ENCODE measurements at places on chromosomes 3 and 15.

DNA sequence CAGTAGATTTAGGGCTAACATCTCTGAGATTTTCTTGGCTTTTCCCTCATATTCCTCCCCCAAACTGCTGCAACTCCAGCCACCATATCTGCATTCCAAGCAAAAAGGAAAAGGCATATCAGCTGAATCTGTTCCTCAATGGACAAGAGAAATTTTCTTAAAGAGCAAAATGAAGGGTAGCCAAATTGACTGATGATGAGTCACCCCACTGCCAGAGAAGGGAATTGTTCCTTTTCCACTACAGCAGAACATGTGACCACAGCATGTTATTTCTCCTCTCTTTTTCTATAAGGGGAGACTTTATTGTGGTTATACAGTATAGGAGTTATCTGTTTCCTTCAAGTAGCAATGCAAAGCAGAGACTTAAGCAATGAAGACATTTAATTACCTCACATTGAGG, 172.5 kb downstream of the MTHFS start:
- DNase-seq: peak; percentile 14

- no peak for DNase-seq
Measured at GRCh38 chr15:72361176-72361575, 14.6 kb downstream of the HEXA start.

DNA sequence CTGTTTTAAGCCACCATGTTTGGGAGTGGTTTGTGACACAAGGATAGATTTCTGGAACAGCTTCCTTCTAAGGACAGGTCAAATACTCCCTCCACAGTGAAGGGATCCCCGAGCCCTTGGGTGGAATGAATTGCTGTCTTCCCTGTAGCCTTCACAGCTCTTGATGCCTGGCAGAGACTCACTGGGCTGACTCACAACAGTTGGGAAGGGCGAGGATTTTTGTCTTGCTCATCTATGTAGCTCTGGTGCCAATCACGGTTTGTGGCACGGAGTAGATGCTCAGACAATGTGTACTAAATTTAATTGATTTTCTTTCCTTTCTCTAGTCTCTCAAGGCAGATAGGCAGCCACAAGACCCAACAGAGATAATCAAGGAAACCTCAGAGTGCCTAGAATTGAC, 27.0 kb downstream of the CRYGS start:
- DNase-seq: no peak

DNA sequence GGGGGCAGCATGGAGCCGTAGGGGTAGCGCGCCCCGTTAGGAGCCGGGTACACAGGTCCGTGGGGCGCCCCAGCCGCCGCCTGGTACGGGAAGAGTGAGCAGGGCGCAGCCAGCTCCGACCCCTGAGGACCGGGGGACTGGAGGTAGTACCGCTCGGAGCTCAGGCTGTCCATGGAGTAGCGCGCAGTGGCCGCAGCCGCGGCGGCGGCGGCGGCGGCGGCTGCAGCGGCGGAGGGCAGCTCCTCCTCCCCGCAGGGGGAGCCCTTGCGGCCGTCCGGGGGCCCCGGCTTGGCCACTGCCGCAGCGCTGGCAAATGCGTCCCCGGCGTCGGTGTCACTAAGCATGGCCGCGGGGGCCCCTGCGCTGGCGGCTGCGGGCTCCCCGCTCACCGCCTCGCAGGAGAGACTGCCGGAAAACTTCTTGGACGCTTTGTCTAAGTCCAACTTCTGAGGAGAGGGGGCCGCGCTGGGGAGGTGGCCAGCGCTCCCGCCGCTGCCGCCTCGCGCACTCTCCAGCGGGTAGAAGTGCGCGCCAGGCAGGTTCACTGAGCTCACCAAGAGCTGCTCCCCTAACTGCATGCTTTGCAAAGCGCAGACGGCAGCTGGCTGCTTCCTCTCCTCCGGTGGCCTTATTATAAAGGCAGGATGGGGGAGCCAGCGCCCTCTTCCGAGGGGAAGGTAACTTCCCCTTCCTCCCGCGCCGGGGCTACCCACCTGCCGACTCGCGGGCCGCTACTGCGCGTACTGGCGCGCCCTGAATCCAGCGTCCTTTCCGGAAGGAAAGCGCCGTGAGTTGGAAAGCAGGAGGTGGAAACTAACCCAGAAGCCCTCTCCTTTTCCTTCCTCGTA, at the start of gene EOMES:
TSS of gene EOMES (minus strand) at position 607 of the 848 bp plus-strand sequence. CDS start at position 578, 29 bp downstream.
- peak; percentile 63 for DNase-seq

DNA sequence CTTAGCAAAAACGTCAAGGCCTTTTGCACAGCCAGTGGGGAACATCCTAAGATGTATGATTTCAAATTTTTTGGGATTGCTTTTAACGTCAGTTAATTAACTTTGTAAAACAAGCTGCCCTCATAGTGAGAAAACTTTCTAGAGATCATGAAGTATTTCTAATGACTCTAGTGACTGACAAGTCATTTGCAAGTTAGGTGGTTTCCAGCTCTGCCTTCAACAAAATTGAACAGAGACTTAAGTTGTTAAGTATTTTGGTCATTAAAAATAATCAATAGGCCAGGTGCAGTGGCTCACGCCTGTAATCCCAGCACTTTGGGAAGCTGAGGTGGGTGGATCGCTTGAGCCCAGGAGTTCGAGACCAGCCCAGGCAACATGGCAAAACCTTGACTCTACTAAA, 71.2 kb downstream of the CHDH start:
- DNase-seq: no peak

- no peak for DNase-seq
Measured at GRCh38 chr15:59339252-59339672, 33.4 kb downstream of the MYO1E start.

DNA sequence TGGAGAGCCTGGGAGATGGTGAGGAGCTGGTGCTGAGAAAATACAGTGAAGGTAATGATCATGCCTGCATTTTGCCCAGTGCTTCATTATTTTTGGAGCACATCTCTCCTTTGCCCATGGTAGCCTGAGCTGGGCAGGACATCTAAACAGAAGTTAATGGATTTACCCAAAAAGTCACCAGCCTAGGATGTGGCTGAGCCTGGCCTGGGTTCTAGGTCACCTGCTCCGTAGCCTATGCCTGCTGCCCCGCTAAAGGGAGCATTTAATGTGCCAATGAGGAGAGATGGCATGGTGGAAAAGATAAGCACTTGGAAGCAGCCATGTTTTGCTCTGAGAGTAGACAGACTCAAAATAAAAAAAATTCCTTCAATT, 41.8 kb upstream of the RHO start:
- no peak for DNase-seq

DNA sequence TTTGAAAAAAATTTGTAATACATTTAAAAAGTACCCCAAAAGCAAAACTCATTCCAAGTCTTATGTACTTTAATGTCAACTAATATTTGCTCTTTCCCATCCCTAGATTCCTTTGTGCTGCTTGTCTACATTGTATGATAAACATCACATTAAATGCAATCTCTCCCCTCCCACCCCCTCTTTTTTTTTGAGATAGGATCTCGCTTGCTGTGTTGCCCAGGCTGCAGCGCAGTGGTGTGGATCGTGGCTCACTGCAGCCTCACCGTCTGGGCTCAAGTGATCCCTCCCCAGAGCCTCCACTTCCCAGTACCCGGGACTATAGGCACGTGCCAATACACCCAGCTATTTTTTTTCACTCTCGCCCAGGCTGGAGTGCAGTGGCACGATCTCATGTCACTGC, 12.6 kb downstream of the MAP2K1 start:
- no peak for DNase-seq

- no peak for DNase-seq
Measured at GRCh38 chr3:148439254-148439822, 258.4 kb upstream of the AGTR1 start.

DNA sequence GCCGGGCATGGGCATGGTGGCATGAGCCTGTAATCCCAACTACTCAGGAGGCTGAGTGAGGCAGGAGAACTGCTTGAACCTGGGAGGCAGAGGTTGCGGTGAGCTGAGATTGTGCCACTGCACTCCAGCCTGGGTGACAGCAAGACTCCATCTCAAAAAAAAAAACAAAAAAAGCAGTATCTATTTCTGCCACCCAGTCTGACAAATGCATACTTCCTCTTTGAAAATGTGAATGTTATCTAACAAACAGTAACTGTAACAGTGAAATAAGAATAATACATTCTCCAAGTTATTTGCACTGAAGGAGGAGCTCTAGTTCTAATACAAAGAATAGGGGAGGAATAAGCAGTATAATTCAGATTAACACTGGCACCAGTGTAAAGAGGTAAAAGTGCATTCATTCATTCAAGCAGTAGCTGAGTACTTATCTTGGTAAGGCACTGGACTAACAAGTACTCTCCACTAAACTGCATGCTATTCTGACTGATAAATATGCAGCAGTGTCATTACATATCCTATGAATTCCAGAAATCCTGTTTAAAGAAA, 12.9 kb downstream of the VPS13C start:
- DNase-seq: no peak

DNA sequence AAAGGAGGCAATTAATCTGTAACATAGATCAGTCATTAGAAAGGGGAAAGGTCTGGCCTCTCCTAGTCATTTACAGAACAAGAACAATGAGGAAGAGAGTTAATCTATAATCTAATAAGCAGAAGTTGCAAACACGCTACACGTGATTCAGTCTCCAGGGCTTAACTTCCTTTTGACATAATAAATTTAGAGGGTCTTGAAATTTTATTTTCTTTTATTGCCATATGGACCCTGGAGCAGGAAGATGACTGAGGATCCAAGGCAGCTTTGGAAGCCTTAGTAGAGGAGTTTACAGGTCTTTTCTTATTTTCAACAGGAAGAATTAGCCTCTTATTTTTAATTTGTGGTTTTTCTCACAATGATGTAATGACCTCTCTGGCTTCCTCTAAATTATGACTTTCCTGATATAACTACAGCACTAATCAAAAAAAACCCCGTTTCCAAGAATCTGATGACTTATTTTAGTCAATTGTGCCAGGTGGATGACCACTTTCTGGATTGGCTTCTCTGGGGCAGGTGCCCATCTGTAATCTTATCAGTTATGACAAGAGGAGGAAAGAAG, 32.2 kb downstream of the ADGRG7 start:
- DNase-seq: no peak

GRCh38 chr3:189999718-190000117, 121.0 kb downstream of the P3H2 start:
- no peak for DNase-seq

DNA sequence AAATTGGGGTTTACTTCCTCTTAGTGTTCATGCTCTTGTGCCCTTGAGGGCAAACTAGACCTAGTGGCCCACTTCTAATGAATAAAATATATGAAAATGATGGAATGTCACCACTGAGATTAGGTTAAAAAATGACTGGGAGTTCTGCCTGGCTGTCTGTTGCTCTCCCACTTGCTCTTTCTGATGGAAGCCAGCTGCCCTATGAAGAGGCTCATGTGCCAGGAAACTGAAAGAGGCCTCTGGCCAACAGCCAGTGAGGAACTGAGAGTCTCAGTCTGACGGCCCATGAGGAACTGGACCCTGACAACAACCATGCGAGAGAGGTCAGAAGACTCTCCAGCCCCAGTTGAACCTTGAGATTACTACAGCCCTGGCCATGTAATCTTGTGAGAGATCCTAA, 107.1 kb upstream of the FHIT start:
- DNase-seq: no peak

DNA sequence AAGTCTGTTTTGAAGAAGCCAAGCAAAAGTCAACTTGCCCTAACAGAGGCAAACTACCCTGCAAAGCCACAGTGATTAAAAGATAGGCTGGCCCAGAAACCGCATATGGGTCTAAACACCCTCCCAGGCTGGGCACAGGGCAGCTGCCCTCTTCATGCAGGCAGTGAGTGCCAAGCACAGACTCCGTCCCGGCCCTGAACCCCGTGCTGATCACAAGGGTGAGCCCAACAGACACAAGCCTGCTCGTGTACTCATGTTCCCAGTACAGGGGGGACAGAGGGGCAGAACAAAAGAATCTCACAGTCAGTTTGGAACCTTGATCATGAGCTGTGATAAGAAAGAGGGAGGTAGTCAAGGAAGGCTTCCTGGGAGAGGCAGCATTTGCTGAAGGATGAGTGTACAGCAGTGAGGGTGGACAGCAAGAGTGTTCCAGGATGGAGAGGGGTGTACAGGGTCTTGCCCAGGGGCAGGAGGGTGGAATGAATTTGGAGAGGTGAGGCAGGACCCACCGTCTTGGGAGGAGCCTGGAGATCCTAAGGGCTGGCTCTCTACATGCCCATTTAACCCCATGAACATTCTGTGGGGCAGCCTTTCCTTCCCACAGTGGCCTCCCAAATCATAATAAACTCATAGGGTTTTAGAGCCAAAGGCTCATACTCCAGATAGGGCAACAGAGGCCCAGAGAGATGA, 43.2 kb upstream of the PRR23E start:
- no peak for DNase-seq

DNA sequence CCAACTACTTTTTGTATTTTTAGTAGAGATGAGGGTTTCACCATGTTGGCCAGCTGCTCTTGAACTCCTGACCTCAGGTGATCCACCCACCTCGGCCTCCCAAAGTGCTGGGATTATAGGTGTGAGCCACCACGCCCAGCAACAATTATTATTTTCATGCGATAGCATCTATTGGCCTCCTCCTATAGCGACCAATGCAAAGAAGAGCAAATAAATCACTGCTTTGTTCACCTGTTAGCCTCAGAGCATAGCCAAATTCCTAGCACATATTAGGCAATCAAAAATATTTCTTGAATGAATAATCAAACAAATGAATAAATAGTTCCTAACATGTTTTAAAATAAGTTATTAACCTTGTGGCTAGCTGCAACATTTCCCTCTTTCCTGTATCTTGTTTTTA, 36.8 kb upstream of the TNFSF10 start:
- no peak for DNase-seq

DNA sequence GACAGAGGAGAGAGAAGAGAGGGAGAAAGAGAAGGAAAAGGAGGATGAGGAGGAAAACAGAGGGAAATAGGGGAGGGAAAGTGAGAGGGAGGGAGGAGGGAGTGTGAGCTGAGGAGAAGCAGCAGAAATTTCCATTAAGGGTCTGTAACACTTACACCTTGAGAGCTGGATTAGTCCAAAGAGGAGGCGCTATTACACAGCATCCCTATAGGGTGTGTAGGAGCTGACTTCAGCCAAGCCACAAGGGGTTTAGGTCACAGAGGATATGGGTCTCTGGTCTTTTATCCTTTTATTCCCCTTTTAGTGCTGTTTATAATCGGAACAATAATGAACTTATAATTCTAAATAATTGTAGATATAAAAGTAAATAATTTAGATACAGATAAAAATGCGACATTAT, 230.4 kb downstream of the GABRG3 start:
- DNase-seq: no peak

Measured in AG08396 (cell line).